Pons (tissue), 1 donor: ENCODE measurements at places on chromosomes 2 and 18.

DNA sequence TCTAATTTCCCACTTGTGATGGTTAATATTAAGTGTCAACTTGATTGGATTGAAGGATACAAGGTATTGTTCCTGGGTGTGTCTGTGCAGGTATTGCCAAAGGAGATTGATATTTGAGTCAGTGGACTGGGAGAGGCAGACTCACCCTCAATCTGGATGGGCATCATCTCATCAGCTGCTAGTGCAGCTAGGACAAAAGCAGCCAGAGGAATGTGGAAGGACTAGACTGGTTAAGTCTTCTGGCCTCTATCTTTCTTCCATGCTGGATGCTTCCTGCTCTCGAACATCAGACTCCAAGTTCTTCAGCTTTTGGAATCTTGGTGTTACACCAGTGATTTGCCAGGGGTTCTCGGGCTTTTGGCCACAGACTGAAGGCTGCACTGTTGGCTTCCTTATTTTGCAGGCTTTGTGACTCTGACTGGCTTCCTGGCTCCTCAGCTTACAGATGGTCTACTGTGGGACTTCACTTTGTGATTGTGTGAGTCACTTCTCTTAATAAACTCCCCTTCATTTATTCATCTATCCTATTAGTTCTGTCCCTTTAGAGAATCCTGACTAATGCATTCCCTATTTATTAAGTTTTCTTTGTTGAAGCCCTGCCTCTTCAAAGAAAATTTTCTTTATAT lies 1087.5 kb upstream of the NXPH2 start:
- no peak for DNase-seq

GRCh38 chr2:28378679-28379584 lies 13.7 kb upstream of the FOSL2 start:
- DNase-seq = no peak

GRCh38 chr18:79068341-79068936 lies 755 bp upstream of the ATP9B start:
- peak; percentile 51 for DNase-seq

DNA sequence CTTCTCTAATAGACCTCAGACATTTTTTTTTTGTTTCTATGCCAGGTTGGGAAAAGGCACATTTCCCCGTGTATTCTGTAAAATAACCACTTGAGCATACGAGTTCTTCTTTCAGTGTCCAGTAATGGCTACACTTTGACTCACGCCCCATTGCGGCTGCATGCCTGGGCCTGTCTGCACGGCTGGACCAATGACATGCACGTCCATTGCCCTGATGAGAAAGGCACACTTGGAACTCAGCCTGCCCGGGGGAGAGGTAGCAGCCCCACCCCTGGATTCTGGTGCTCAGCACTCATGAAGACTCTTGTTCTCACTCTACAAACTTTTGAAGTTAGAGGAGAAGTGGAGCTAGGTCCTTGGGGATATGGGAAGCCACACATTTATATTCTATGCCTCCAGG lies 5.8 kb downstream of the PCARE start:
- DNase-seq = no peak

DNA sequence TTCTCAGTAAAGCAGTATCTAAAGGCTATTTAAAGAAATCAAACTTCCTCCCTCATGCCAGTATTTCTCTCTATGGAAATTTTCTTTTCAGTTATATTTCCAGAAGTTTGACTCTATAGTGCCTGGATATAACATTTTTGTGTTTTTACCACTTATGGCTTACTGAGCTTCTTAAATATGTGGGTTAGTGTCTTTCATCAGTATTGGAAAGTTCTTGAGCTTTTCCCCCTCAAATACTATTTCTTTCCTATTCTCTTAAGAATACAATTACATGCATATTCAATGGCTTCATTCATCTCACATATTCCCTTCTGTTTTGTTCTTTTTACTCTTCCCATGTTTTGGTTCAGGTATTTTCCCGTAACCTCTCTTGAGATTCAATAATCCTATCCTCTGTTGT lies 432.0 kb downstream of the SETBP1 start:
- DNase-seq = no peak

DNA sequence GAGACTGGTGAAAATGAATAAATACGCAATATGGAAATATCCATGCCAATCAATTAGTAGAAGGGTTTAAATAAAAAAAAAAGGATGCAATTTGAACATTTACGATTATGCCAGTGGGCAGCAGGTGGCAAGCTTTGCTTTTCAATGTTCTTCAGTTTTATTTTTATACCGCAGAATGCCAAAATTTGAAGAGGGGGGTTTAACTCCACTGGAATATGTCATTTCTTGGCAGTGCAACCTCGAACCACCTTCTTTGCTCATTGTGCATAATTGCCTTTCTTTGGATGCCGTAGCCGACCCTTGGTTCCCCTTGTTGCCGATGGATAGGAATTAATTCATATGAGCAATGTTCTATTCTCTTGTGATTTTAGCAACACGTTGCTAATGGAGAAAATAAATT lies 88.0 kb downstream of the LTBP1 start:
- DNase-seq = peak; percentile 47

- DNase-seq = no peak
Observed at GRCh38 chr18:39966275-39966674, 1988.8 kb upstream of the PIK3C3 start.

GRCh38 chr2:1848599-1848995 lies 104.3 kb upstream of the PXDN start:
- no peak for DNase-seq

GRCh38 chr2:101597347-101597944 lies 100.1 kb upstream of the MAP4K4 start:
- DNase-seq = no peak

- no peak for DNase-seq
Observed at GRCh38 chr2:151638990-151639389, 95.3 kb downstream of the NEB start.

GRCh38 chr2:121172456-121172855 lies 112.5 kb downstream of the TFCP2L1 start:
- DNase-seq = no peak

- no peak for DNase-seq
Observed at GRCh38 chr2:181972431-181973170, 13.1 kb upstream of the PPP1R1C start.

DNA sequence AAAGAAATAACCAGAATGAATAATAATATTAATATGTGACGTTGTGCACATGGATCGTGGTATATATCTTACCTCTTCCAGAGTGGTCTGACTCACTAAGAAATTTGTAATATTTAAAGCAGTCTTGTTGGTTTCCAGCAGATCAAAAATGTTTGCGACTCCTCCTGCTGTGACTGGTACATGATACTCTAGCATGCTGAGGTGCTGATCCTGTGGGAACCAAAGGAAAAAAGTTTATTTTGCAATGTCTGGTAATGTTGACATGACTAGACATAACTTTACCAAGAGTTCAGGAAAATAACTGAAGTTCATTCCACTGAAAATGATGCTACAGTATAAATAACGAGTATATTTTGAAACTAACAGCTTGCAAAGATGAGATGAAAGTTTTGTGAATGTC lies 124.5 kb upstream of the BARD1 start:
- no peak for DNase-seq

- no peak for DNase-seq
Observed at GRCh38 chr2:29495068-29495467, 379.9 kb downstream of the CLIP4 start.

- DNase-seq = peak; percentile 91
Observed at GRCh38 chr2:227324995-227325838, at the start of gene MFF. MFF (plus strand) TSS chr2:227325251; CDS start chr2:227330666, 5,415 bp downstream.

DNA sequence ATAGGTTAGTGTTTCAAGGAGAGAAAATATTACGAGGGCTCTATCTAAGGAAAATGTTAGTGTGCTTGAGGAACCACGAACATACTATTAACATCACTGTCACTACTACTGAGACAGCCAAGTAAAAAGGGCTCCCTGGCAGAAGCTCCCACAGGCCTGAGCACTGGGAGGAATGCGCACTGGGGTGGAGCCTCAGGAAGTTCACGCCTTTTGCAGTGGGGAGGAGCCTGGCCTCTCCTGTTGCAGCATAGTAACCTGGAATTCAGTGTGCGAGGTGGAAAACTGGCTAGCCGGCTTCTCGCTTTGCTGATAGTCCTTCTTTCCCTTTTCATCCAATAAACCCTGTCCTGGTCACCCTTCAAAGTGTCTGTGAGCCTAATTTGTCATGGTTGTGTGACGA lies 250.3 kb downstream of the ERBB4 start:
- DNase-seq = no peak

DNA sequence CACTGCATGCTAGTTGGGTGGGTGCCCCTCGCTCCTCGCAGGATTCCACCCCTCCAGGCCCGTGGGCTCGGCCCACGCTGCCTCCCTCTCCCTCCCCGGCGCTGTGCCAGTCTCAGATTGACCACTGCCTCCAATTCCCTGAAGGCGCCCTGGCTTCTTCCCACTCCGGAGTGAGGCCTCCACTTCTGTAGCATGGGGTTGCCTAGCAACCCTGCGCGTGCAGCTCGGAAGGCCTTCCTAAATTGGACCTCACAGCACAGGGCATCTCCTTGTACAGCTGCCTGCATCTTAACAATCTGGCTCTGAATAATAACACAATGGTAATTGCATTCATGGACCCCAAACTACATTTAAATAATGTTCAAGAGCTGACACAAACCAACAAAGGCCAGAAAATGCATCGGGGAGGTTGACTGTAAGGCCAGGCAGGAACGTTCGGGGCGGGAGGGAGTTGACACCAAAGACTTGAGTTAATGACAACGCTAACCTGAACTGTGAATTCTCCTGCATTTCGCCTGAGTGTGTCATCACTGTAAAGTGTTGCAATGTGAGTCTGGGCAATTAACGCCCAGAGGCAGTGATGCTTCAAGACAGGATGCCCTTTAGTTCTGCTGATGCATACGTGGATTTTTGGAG lies 222.9 kb downstream of the ZBTB7C start:
- DNase-seq = no peak

GRCh38 chr18:44792456-44793061 lies 111.9 kb downstream of the SETBP1 start:
- no peak for DNase-seq
